Stimulated activated naive B cell treated with anti-CD40 and anti-IgM and Interleukin-4, amounts not matched to agents 10 μg/mL and 1 μg/mL and 100 μg/mL, for 72 hours (primary cell): ENCODE measurements at places on chromosomes 11 and 22.

DNA sequence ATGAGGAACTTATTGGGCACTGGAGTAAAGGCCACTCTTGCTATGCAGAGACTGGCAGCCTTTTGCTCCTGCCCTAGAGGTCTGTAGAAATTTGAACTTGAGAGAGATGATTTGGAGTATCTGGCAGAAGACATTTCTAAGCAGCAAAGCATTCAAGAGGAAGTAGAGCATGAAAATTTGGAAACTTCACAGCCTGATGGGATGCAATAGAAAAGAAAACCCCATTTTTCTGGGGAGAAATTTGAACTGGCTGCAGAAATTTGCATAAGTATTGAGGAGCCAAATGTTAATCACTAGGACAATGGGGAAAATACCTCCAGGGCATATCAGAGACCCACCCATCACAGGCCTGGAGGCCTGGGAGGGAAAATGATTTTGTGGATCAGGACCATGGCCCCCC is 29.9 kb upstream of the CD44 start:
- DNase-seq = no peak

DNA sequence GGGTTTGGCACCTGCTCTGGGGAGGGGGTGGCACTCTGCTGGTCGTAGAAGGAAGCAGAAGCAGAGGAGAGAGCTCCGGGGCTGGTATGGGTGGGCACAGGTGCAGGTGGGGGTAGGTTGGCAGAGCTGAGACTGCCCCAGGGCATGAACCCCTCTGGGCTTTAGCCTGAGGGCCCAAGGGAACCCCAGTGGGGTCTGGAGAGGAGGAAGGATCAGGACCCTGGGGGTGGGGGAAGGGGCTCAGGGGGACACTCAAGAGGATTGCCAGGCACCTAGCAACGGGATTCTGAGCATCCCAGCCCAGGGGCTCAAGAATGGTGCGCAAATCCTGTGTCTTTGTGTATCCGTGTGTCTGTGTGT is 6.3 kb downstream of the ALDH3B2 start:
- DNase-seq = no peak

DNA sequence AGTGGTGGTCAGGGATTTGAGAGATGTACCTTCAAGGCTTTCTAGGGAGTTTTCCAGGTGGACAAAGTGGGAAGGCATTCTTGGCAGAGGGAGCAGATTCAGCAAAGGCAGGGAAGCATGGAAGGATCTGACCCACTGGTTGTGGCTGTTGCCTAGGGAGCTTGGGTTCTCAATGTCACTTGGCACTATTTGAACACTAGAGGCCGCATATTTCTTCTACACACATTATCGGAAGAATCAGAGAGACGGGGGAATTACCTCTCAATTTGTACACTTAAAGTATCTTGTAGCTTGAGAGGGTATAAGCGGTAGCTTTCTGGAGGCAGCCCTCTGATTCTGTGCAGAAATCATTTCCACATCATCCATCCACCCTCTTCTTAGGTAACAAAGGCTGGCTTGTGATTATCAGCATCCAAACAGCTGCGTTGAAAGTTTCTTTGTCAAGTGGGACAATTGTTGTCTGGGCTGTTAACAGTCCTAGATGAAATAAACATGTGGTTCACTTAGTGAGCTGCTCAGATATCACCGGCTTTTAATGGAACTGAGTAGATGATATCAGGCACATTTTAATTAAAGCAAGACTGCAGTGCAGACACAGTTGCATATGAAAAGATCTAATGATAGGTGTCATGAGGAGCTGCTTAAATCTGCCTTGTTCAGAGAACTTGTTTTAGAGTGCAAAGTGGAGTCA is 2.6 kb downstream of the NELL1 start:
- DNase-seq = no peak

GRCh38 chr11:110428956-110429730 is 605 bp upstream of the FDX1 start:
- DNase-seq = no peak

DNA sequence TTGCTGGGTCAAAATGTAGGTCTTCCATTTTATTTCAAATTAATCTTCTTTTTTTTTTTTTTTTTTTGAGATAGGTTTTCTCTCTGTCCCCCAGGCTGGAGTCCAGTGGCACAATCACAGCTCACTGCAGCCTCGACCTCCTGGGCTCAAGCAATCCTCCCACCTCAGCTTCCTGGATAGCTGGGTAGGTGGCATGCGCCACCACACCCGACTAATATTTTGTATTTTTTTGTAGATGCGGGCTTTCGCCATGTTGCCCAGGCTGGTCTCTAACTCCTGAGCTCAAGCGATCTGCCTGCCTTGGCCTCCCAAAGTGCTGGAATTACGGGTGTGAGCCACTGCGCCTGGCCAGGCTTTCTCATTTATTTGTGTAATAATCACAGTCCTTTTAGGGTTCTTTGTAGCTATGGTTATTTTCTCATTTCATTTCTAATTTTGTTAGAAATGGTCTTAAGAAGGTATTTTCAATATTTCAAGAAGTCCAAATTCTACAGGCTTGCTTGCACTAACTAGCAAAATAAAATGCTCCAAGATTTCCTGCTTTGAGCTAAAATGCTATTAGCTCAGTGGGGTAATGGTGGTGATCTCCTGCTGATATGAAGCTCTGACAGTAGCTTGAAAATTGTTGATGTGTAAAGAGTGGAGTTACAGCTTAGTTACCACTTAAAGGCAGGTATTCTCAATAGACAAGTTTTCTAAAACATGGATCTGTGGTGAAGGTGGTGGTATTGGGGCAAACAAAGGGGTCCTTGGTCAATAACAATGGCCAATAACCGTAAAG is 50.0 kb downstream of the RBX1 start:
- no peak for DNase-seq

DNA sequence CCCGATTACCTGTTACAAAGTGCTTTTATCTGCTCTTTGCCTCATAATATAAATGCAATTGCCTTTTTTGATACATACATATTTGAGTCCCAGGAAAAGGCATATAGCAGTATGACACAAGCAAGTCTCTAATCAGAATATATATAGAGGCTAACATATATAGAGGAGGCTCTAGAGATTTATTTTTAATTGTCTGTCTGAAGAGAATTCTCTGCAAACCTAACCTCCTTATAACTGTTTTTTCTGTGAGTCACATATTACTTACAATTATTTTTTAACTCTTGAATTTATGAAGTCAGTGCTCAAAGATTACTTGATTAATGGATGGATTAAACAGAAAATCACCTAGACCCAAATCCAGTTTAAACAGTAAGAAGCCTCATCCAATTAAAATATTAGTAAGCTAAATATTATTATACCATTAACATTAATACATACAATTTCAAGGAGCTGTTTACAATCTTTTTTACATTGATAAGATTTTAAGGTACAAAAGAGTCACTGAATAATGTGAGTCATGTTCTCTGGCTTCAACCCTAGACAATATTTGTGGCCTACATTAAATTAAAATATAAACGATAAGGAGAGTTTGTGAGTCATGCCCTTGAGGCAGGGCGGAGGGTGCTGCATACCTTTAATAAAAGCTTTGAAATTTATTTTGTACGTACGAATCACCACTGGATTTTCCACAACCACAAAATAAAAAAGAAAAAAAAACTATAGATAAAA is 19.2 kb upstream of the MMP13 start:
- DNase-seq = no peak

- DNase-seq = no peak
Observed at GRCh38 chr11:101553891-101554292, 29.9 kb downstream of the TRPC6 start.

DNA sequence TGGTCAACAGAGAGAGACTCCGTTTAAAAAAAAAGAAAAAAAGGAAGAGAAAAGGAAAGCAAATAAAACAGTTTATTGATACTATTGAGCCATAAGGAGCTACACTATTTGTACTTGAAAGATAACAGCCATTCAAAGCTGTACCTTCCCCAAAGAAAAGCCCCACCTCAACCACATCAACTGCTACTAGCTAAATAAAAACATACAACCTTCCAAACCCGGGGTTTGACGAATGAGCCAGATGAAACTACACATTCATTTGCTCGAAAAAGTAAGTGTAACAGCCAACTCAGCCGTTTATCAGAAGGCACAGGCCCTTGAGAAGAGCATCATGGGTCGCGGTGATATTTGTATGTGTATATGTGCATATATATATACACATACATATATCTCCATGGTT is 78.4 kb downstream of the SIK3 start:
- no peak for DNase-seq

DNA sequence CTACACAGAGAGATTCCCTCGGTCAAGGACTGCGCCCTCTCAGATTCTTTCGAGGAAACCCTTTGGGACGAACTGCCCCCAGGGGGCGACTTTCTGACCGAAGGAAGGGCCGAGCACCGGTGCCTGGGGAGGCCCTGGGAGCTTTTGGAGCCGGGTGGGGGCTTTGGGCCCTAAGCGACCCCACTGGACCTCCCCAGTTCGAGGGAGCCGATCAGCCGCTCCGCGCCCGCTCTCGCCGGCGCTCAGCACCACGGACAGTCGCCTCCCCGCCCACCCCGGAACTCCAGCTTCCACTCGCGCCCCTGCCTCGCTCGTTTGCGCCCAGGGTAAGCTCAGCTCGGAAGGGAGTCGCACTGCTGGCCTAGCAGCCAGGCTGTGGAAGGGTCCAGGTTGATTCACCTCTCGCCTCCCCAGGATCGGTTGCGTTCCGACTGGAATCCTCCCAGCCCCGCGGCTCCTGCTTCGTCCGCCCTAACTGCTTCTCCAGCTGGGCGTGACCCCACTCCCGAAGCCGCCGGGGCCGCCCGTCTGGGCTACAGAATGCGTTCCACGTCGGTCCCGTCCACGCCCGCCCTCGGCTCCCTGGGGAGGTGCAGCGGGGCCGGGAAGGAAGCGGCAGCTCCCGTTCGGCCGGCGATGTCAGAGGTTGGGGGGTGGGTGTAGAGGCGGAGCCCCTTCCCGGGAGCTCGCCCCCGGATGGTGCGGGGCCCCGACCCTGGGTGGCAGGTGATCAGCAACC is 428 bp downstream of the SCN3B start:
- no peak for DNase-seq

GRCh38 chr11:107179829-107180228 is 161.6 kb upstream of the GUCY1A2 start:
- DNase-seq = no peak

- no peak for DNase-seq
Observed at GRCh38 chr11:109853156-109853776, 239.9 kb upstream of the ZC3H12C start.

- DNase-seq = peak; percentile 17
Observed at GRCh38 chr11:19903620-19904069, 191.0 kb downstream of the NAV2 start.

DNA sequence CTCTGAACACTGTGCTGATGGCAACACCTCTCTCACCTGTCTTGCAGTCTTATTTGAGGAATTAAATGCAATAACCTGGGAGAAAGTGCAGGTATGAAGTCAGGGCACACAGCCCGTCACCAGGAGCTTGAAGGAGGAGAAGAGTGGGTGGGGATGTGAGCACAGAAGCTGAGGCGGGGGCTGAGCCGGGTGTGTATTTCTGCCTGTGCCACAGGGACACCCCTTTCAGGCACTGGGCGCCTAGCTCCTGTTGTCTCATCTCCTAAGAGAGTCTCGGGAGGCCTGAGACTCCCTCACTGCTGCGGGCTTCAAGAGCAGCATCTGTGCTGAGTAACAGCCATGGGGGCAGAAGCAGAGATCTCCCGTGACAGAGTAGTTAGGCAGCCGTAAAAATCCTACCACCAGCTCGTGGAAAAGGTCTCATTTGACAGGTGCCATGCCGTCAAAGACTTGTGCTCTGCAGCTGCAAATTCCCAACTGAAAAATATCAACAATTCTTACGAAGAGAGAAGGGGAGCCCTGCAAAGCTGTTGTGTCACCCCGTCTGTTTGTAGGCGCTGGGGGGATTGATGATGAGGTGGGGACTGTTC is 26.8 kb downstream of the PARVB start:
- DNase-seq = no peak

GRCh38 chr11:78038697-78039313 is 15.7 kb upstream of the KCTD14 start:
- no peak for DNase-seq

DNA sequence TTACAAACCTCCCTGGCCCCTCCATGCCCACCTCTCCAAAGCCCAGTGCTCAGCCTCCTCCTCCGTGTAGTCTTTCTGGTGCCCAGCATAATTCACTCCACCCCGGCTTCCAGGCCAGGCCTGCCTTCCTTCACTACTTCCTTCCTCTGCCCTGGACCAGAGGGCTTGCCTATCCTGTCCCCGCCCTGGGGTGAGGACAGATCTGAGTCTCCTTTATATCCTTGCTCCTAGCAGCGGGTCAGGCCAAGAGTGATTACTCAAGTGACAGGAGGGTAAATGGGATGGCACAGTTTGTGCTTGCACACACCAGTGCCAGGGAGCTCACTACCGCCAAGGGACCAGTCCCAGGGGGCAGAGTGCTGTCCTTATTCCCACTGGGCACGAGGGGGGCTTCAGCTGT is 48.0 kb downstream of the SCUBE1 start:
- no peak for DNase-seq

DNA sequence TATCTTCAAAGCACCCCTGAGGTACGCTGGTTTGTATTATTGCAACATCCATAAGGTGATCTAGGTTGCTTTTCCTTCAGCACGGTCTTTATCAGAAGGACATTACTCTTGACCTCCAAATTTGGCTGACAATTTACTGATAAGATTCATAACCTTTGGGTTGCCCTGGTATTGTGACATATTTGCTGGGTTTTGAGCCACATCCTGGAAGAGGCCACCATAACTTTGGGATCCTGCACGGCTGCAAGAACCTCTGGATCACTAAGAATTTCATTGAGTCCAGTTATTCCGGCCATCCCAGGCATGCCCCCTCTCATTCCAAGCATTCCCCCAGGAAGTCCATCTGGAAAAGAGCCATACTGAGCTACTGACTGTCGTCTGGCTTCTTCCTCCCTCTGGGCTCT is 6.5 kb upstream of the PLET1 start:
- no peak for DNase-seq

- no peak for DNase-seq
Observed at GRCh38 chr22:25750569-25751173, 8.7 kb downstream of the MYO18B start.

GRCh38 chr11:73862986-73863385 is 13.7 kb downstream of the COA4 start:
- no peak for DNase-seq

DNA sequence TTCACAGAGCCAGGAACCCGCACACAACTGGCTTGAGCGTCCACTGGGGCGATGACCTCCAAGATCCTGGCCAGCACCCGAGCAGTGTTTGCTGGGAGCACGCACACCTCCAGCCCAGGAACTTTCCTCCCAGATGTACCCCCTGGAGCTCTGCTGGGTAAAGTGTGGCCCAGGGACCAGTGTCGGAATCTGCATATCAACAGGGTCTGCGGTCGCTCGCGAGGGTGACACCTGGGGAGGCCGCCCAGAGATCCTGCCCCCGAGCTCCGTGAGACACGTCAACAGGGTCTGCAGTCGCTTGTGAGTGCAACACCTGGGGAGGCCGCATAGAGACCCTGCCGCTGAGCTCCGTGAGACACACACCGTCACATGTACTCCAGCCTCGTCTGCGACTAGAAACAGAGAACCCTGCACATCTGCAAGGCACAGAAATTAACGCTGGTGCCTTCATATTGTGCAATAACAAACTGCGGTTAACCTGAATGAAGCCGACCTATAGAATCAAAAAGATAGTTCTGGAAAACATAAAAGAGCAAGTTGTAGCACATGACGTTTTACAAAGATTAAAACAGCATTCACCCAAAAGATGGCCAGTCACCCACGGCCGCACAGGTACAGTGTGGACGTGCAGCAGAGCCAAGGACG is 172.4 kb downstream of the BRD1 start:
- no peak for DNase-seq
